Right hindlimb (tissue), 1 donor: ENCODE measurements at places on chromosomes 6 and 20.

GRCh38 chr6:111499269-111499793, 16.3 kb upstream of the REV3L start:
- no peak for DNase-seq

DNA sequence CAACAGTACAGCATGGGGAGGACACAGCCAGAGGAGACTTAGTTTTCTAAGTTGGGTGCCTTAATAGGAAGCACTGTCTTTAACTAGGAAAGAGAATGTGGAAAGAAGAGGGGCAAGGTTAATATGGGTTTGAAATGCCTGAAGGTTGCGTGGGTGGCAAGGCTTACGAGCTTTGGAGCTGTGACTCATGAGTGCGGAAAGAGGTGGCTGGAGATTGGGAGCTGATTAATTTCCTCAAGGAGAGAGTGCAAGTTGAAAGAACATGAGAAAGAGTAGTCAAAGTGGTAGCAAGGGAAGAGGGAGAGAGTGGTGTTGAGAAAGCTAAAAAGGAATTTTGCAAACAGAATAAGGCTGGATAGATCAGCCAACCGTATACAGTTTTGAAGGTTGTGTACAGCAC, 315.1 kb upstream of the PRND start:
- DNase-seq = no peak

DNA sequence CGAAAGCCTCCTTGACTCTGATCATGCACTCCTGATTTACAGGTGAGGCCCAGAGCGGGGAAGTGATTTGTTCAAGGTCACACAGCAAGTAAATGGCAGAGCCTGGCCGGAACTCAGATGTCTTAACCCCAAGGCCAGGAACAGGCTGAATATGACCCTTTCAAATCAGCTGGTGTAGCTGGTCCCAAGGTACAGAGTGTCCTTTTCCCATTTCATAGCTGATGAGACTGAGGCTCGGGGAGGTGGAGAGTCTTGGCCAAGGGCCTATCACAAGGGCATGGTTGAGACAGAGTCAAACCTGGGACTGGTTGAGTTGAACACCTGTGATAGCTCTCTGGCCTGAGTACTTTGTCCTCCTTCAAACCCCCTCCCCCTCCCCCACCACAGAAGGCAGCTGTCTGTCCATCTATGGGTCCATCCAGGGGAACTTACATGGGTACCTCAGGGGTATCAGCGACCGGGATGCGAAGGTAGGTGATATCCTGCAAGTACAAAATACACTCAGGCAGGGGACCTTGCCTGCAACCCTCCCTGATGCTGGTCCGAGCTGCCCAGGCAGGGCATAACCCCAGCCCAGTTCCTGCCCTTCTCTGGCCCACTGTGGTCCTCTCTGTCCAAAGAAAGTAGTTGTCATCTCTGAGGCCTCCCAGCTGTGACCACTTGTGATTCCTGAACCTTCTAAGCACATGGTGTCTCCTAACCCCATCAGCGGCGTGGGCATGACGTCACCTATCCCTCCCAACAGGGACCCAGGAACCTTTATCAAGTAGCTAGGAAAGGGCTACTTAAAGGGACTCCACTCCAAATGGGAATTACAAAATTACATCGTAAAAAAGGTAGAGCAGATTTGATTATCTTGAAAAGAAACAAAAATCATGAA, 5.6 kb downstream of the DUSP15 start:
- DNase-seq = no peak

GRCh38 chr6:159777240-159777904, 12.0 kb downstream of the TCP1 start:
- no peak for DNase-seq

DNA sequence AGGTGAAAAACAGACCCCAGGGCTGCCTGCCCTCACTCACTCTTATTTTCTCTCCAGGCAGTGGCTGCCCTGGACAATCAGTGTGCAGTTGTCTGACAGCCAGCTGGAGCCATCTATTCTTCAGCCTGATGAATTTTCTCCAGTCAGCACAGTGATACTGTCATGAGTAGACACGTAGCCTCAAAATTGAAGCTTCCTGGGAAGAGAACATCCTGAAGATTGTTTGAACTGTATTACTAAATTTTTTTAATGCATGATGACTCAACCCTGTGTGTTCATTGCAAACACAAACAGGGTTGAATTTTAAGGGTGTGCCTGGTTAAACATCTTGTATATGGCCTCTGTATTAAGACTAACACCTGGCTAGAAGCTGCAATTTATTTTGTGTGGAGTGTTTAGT, 49.8 kb upstream of the STXBP5 start:
- no peak for DNase-seq

GRCh38 chr6:45619994-45620471, 242.3 kb upstream of the SUPT3H start:
- no peak for DNase-seq

- no peak for DNase-seq
These were observed 71.1 kb downstream of the BFSP1 start for GRCh38 chr20:17460119-17460518.

- DNase-seq = peak; percentile 49
These were observed 537 bp downstream of the TCP1 start for GRCh38 chr6:159788753-159789376.

GRCh38 chr6:128327890-128328289, 192.5 kb downstream of the PTPRK start:
- DNase-seq = no peak

DNA sequence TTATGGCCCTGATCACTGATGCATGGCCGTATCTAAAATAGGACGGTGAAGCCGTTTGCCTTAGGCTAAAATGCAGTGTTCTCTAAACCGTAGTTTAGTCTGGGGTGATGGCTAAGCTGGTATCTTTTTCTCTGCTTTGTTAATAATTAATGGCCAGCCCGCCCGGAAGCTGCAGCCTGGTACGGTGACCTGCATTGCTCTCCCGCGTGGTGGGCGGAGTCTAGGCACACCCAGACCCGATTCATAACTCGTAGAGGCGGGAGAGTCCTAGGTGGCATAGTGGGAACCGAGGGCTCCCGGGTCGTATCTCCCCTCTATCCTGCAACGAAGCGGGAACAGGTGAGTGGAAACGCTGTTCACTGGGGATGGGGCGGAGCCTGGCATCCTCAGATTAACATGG, 5.5 kb downstream of the CDH4 start:
- no peak for DNase-seq

GRCh38 chr6:108732091-108732870, 115.9 kb upstream of the ARMC2 start:
- no peak for DNase-seq

DNA sequence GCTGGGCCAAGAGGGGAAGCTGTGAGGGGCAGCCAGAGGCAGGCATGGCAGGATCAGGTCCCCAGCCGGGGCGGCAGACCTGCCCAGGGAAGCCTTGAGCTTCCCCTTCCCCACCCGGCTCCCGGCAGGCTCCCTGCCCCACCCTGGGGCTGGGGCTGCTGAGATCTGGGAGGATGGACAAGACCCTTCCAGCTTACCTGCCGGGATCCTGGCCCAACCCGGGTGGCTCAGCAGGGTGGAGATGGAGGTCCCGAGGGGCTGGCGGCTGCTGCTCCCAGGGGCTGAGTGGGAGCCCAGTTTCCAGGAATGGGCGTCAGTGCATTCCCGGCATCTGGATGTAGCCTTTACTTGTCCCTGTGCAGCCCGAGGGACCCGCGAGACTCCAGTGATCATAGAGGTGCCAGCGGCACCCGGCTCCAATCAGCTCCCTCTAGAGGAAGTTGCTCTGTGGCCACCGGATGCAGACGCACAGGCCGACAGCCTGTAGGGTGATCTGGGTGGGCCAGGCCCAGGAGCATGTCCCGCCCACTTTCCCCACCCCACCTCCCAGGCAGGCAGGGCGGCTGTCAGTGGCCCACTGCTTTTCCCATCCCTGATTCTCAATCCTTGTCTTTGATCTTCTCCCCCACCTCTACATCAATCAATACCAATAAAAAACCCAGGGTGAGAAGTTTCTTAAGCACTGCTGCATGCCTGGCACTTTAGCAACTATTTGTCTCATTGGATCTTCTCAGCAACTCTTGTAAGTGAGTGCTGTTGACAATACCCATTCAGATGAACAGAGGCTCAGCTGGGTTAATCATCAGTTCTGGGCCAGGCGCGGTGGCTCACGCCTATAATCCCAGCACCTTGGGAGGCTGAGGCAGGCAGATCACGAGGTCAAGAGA, at the start of gene BAK1:
BAK1 (minus strand) TSS at position 449 of the 887 bp plus-strand sequence. CDS start 2,672 bp downstream, outside the sequence.
- DNase-seq = peak; percentile 93

DNA sequence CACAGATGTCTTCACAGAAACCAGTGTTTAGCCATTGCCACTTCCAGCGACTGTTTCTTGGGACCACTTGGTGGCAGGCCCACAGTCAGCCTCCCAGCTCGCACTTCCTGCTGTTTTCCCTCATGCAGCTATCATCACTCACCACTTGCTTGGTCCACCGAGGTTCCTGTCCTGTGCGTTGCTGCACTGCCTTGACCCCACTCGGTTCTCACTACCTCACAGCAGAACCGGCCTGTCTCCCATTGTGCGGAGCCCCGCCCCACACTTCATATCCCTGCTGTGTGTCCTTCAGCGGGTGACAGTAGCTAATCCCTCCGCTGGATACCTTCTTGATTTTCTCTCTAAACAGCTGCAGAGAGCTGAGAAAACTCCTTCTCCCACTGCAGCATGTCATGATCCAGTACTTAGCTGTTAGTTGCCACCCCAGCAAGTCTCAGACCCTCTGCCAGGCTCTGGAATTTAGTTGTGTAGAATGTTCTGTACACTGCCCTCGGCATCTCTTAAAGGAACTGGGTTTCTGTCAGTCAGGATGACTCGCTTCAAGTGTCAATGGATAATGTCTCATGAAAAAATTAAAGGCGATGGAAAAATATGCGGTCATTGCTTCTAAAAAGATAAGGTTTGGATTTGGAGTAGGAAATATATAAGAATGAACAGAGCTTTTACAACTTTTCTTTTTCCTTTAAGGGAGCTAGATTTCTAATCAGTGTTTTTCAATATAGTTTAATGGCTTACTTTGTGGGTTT, 208.0 kb downstream of the FARS2 start:
- no peak for DNase-seq

DNA sequence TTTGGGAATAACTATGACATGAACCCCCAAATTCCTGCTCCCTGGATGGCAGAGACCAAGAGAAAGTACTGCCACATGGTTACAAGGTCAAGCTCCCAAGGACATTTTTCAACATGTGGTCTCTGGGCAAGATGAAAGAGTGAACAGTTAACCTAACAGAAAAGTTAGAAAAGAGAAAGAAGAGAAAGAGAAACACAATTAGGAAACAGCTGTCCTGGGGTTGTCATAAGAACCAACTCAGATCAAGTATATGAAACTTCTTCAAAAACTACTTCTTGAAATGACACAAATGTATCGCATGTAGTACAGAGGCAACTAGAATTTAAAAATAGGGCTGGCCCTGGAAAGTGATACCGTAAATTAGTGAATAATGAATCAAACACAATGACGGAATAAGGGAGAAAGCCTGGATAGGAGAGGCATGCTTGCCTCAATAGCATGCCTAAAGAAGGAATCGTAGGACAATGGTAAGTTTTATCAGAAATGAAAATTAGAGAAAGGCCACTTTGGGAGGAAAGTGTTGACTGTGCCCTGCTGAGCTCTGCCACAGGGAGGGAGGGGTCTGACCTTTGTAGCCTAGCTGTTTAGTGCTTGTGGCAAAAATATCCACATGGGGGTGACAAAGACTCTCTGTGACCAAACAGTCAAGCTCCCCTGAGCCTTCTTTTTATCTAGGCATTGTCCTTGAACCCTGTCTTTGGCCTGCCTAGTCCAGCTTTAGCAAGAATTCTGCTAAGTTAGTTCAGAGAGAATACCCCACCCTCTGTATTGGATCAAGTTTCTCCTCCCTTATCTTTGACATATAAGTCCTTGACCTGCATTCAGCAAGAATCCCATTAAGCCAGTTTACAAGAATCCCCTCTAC, 4.3 kb upstream of the DCBLD1 start:
- DNase-seq = no peak

DNA sequence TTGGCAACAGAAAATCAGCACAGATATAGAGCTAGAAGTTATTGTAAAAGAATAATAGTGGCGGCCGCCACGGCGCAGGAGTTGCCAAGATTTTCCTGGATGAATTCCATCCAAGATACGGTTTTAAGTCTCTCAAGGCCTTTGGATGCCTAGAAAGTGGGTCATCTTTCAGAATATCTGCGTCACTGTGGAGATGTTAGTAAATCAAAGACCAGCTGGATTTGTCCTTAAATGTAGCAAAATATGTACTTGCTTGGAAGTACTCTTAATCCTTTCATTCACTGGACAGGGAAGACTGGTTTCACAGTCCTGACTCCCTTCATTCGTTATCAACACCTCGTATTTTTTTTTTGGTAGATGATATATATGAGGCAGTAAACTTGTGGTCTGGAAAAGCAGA, 83.0 kb downstream of the SLC22A3 start:
- peak; percentile 87 for DNase-seq

DNA sequence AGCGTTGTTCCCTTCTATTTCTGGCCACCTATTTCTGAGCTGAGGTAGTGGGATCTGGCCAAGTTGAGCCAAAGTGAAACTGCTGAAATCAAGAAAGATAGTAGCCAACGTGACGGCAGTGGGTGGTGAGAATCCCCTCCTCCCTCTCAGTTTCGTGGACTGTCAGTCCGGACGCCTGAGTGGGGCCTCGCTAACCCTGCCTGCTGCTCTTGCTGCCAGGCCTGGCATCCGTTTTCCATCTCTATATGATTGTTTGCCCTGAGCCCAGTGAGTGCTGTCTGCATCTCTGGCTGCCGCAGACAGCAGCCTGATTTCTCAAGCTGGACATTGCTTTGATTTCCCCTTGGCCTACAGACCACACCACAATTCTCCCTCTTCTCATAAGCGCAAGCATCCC, 23.5 kb upstream of the PAX1 start:
- DNase-seq = no peak

GRCh38 chr6:66556936-66557335, 849.9 kb upstream of the EYS start:
- no peak for DNase-seq

- no peak for DNase-seq
These were observed 13.7 kb downstream of the KCNS1 start for GRCh38 chr20:45087097-45087790.

DNA sequence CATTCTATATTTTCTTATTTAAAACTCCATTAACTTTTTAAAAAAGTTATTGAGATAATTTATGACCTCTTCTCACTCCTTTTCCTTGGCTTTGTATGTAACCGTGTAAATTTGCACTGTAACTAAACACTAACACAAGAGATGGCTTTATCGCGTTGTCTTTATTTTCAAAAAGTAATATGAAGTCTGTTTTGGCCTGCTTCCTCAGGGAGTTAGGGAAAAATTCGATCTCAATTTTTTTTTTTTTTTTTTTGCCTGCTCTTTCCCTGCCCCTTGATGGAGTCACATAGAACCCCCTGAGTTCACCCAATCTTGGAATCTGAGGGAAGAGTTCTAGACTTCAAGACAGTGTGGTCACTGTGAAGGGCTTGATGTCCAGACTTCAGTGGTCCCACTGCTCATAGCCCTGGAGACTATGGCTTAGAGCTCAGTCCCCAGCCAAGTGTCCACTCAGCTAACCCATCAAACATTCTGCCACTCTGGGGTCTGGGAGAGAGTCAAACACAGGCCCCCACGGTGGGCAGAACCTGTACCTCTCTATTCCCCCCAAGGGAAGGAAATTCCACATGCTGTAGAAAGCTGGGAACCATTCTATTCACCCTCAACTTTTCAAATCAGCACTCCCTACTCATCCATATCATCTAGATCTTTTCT, 15.7 kb upstream of the TBC1D22B start:
- no peak for DNase-seq

GRCh38 chr6:159957071-159957673, 11.7 kb upstream of the IGF2R start:
- no peak for DNase-seq
